H4 (cell line): ENCODE measurements at places on chromosomes 5 and 9.

DNA sequence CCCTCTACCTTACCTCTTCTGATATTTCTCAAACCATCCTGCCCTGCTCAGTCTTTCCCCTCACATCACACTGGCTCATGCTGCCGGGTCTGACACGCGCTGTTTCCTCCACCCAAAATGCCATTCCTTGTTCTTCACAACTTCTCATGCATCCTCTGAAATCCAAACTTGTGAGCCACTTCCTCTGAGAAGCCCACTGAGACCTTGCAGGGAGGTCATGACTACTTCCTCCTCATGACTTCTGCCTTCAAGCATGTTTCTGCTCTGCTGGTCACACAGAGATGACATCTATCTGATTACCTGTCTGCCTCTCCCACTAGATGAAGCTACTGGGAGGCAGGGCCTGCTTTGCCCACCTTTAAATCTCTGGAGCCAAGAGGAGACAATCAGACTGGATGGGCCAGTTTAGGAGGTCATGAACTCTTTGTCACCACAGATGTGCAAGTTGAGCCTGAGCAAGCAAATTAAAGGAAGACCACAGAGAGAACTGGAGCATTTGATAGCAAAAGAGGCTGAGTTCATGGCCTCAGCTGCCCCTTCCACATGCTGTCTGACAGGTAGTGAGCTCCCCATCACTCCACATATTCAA is 119.8 kb upstream of the TBC1D2 start:
- DNase-seq: no peak

GRCh38 chr5:163505049-163505367 is 411 bp upstream of the MAT2B start:
- DNase-seq: no peak

- DNase-seq: no peak
These were observed 70.0 kb downstream of the ZNF354C start for GRCh38 chr5:179130101-179130681.

DNA sequence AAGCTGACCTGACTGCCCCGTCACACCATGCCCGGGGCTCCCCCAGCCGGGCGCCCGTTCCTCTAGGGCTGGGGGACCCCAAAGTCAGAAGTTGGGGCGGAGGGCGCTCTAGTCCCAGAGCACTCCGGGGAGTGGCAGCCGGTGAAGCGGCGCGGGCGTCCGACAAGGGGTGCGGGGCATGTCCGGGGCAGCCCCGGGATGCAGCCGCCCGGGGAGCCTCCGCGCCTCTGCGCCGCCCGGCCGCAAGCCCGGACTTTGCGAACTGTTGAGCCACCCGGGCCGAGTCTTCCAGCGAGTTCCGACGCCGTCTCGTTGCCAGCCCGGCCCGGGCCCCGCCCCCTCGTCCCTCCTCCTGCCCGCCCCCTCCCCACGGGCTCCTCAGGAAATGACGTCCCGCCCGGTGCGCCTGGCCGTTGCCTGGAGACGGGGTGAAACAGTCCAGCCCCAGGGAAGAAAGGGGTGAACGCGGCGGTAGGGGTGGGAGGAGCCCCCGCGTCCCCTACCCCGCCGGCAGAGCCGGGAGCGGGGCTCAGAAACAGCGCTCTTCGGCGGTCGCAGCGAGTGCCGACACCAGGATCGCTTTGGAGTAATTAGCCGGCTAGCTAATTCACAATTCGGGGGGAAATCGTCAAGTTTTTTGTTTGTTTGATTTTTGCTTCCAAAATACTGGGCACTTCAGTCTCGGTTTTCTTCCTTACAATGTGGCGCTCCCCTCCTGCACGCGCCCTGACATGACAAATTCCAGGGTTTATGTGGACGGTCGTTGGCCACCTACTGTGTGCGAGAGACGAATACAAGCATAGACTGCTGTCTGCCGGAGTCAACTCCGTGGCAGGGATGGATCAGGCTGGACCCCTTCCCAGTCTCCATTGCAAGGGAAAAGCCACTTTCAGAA is at the start of gene WHRN:
Gene WHRN, minus strand, starts transcription at position 287 of the 895 bp plus-strand sequence. CDS start 672 bp downstream, outside the sequence.
- peak; percentile 83 for DNase-seq

- DNase-seq: peak; percentile 56
These were observed 14.6 kb downstream of the NREP start for GRCh38 chr5:111742177-111742994.

DNA sequence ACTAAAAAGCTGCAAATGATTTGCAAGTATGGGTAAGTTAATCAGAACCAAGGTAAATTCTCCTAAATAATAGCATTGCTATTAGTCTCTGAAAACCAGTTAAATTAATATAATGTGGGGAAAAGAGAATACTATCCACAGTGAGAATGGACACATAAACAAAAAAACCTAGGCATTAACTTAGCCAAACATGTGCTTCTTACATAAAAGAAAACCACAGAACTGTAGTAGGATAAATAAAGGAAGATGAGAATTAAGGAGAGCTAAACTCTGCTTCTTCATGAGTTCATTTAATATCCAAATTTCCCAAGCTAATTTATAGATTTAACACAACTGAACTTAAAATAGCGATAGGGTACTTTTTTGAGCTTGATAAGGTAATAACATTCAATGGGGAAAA is 31.8 kb downstream of the ABCA1 start:
- no peak for DNase-seq

GRCh38 chr9:135310134-135310533 is 169.4 kb upstream of the PPP1R26 start:
- no peak for DNase-seq
